Stimulated activated CD8-positive, alpha-beta memory T cell treated with anti-CD3 and anti-CD28 coated beads, Interleukin-4, amount 100 ng/mL, for 1 hour (primary cell): ENCODE measurements at places on chromosomes 7 and 10.

DNA sequence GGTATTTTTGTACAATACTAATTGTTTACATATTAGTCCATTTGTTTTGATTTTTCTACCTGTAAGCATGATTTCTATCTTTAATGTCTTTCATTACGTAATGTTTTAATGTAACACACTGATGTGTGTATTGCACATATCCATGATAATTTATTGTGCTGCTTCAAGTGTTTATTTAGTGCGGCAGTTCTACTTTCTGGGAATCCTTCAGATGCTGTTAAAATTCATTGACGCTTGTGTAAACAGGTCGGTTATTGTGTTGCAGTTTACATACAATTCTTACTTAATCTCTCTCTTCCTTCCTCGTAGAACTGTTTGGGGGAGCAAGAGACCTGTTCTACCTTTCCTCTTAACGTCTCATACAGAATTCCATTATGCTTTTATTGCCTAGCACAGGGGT lies 6.9 kb downstream of the TMEM60 start:
- no peak for DNase-seq

DNA sequence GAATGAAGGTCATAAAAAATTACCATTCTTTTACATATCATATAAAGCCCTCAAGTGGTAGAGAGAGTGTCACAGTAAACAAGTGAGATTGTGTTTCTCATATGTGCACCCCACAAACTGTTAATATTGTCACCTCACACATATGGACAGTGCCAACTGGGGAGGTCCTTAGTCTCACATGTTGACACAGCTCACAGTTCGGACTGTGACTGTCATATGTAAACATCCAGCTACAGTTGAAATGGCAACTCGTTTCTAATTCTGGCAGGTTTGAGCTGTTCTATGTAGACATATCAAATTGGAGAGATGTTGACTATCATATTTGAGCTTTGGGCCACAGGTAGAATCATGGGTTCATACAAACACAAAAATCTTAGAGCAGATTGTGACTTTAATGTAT lies 39.4 kb upstream of the ZNF107 start:
- DNase-seq, result no peak

- peak; percentile 5 for DNase-seq
Measured at GRCh38 chr7:44914992-44915607, 29.8 kb upstream of the PURB start.

GRCh38 chr7:157293413-157293788 lies 43.4 kb upstream of the DNAJB6 start:
- no peak for DNase-seq

- DNase-seq, result no peak
Measured at GRCh38 chr10:62540389-62540788, 166.2 kb downstream of the ZNF365 start.
